ENCODE measurements at places on chromosomes 1 and 21. TPM values are rescaled to one million over a fixed set of nuclear protein-coding genes. Genes with fewer than 3 reads are reported as not detected.

BMP8B gene
- total RNA-seq: not detected

SOX13 gene
- 12.9 TPM for total RNA-seq

NID1 gene
- 160 TPM for total RNA-seq

S100A8 gene
- total RNA-seq: not detected

C1orf141 gene
- not detected for total RNA-seq

RNF223 gene
- total RNA-seq: not detected

AQP10 gene
- total RNA-seq: not detected

MIXL1 gene
- total RNA-seq: not detected

GUCA2A gene
- total RNA-seq: not detected

CHRM3 gene
- total RNA-seq: not detected

DCDC2B gene
- total RNA-seq: not detected

COL8A2 gene
- 2.3 TPM for total RNA-seq

ADGRL4 gene
- 37.3 TPM for total RNA-seq

AMY1C gene
- not detected for total RNA-seq

SV2A gene
- total RNA-seq: 9.4 TPM

AGBL4 gene
- not detected for total RNA-seq

TPTE gene
- total RNA-seq: not detected

ARMH1 gene
- 0.59 TPM for total RNA-seq

ELF3 gene
- total RNA-seq: not detected

MRPL24 gene
- 52.2 TPM for total RNA-seq

ITGB2 gene
- not detected for total RNA-seq

CAP1 gene
- total RNA-seq: 421 TPM

CD244 gene
- not detected for total RNA-seq

KIF14 gene
- 18.6 TPM for total RNA-seq

SPATA21 gene
- not detected for total RNA-seq

KRTAP25-1 gene
- total RNA-seq: not detected

NUP210L gene
- total RNA-seq: under 0.01 TPM

SPRR2A gene
- not detected for total RNA-seq

GABRD gene
- total RNA-seq: not detected

All from subcutaneous preadipocyte (primary cell).